8988T (cell line): ENCODE measurements at places on chromosomes 5 and 9.

GRCh38 chr9:20014168-20014567 lies 225.3 kb upstream of the SLC24A2 start:
- DNase-seq: no peak

- no peak for DNase-seq
Measured at GRCh38 chr9:76490249-76490990, 31.4 kb downstream of the GCNT1 start.

- no peak for DNase-seq
Measured at GRCh38 chr9:86122311-86122710, 23.0 kb upstream of the GOLM1 start.

- no peak for DNase-seq
Measured at GRCh38 chr5:84869675-84870074, 485.0 kb upstream of the EDIL3 start.

GRCh38 chr9:33140401-33141360 lies 26.5 kb downstream of the B4GALT1 start:
- DNase-seq: no peak

GRCh38 chr9:27194401-27195091 lies 85.5 kb downstream of the TEK start:
- DNase-seq: no peak

GRCh38 chr9:20200991-20201431 lies 412.2 kb upstream of the SLC24A2 start:
- DNase-seq: no peak

DNA sequence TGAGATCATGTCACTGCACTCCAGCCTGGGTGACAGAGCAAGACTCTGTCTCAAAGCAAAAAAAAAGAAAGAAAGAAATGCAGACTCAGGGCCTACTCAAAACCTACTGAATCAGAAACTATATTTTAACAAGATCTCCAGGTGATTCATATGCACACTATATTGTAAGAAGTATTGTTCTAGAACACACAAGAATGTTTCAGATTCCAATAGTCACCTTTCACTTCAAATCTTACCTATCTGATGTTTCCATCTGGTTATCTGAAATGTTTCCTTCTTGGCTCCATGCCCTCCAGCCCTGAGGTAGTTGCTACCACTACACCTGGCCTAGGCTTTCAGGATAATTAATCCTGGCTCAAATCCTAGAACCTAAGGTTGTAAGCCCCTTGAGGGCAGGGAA lies 36.8 kb upstream of the SNX2 start:
- DNase-seq: no peak

GRCh38 chr9:120265791-120266190 lies 314.2 kb downstream of the CDK5RAP2 start:
- no peak for DNase-seq

- no peak for DNase-seq
Measured at GRCh38 chr5:83817591-83817990, 96.9 kb upstream of the HAPLN1 start.

GRCh38 chr5:124239572-124239971 lies 506.9 kb downstream of the ZNF608 start:
- DNase-seq: no peak

- no peak for DNase-seq
Measured at GRCh38 chr5:28779161-28779754, 1740.9 kb upstream of the CDH9 start.

DNA sequence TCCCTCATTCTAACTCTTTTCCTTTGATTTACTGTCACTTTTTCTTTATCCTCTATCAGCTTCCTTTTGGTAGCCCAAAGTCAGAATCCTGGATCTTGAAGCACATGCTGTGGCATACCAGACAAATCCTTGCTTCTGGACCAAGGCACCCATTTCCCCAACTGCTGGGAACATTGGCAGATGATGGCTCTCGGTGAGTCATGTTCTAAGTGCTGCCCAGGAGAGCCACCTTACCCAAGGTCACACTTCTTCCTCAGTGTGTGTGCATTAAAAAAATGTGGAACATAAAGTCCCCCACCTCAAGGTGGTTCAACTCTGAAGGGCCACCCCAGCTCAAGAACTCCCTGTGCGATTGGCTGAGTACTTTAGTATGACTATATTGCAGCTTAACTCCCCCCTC lies 141.4 kb upstream of the PUM3 start:
- no peak for DNase-seq

GRCh38 chr5:96538808-96539250 lies 105.8 kb upstream of the PCSK1 start:
- DNase-seq: no peak

- no peak for DNase-seq
Measured at GRCh38 chr9:99030610-99031109, 74.3 kb upstream of the TGFBR1 start.

DNA sequence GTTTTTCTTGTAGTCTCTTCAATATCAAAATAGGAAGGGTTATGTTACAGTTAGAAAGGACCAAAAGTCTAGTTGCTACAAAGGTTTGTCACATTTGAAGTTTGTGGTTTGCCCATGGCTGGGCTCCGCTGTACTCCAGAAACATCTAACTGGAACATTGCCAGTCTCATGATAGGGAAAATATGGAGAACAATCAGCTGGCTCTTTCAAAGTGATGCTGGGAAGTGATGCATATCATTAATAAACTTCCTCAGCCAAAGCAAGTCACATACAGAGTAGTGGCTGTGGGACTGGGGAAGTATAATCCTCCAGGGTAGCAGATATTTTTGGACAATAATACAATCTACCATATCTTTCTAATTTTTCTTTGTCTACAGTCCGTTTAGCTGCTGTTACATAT lies 8.8 kb downstream of the BTF3 start:
- no peak for DNase-seq

- DNase-seq: no peak
Measured at GRCh38 chr9:13737885-13738284, 458.4 kb upstream of the MPDZ start.

GRCh38 chr5:107979900-107980299 lies 309.2 kb upstream of the EFNA5 start:
- no peak for DNase-seq

- no peak for DNase-seq
Measured at GRCh38 chr9:127838375-127839078, 15.9 kb downstream of the ENG start.

- no peak for DNase-seq
Measured at GRCh38 chr9:19552282-19553105, 143.7 kb downstream of the ACER2 start.

DNA sequence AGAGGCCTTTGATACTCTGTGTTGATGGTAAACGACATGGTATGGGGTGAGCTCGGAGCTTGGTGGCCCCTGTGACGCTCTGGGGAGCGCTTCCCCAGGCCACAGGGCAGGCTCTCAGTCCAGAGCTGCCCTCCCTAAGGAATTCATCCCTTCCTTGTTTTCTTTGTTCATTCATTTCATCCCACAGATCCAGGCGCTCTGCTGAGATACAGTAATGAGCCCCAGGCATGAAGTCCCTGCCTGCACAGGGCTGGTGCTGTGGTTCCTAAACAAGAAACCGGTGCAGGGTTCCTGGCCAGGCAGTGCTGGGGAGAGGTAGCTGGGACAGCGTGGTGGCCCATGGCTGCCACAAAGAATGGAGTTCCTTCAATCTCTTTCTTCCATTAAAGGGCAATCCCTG lies 14.4 kb downstream of the NEK6 start:
- no peak for DNase-seq

DNA sequence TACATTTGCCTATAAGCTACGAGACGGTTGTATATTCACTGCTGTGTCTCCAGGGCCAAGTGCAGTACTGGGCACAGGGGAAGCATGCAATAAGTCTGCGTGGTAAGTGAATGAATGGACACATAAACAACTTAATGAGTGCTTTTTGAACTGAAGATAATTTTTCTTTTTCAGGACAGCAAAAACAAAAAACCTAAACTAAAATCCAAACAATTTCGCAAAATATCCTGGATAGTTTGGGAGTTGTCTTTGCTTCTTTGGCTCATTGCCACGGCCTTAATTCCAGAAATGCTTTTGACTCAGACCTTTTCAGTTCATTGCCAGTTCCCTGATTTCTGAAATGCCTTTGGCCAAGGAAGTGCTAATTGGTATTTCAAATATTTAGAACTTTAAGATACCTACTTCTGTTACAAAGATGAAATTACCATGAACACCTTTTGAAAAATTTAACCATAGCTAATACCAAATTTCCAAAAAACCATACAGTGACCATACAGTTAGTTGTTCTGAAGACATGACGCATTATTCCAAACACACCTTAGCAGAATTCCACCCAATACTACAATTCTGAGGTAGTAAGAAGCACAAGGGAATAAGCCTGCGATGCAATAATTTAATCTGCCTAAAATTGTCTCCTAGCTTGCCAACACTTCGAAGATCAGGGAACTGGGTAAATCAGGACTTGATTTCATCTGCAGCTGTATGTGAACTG lies 42.8 kb downstream of the TEK start:
- DNase-seq: no peak
